ENCODE measurements at places on chromosomes 2 and 18. TPM values are rescaled to one million over a fixed set of nuclear protein-coding genes. Genes with fewer than 3 reads are reported as not detected.

GRCh38 chr2:73907840-73908452 lies 15.1 kb downstream of the ACTG2 start:
- DNase-seq = peak; percentile 32

GRCh38 chr2:239575931-239576445 lies 175.2 kb upstream of the HDAC4 start:
- DNase-seq = no peak

GRCh38 chr18:658947-659533 lies 1.6 kb downstream of the TYMS start:
- DNase-seq = no peak

DNA sequence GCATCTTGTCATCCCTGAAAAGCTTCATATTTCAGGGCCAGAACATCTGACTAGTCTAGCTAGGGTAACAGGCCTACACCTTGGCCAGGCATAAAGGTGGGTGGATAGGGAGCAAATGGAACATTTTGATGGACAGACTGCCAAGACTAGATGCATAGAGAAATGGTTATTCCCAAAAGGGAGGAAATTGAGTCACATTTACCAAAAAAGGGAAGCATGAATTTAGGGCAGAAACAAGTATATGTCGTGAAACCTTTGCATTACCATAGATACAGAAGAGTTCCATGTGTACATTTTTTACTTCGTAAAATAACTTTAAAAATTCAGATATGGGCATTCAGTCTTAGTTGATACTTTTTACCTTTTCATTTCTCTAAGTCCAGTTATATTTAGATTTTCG lies 101.3 kb upstream of the ZEB2 start:
- no peak for DNase-seq

GRCh38 chr2:15940661-15941480 lies 521 bp downstream of the MYCN start:
- peak; percentile 6 for DNase-seq

- DNase-seq = no peak
Observed at GRCh38 chr2:121796239-121796638, 40.8 kb downstream of the TSN start.

DNA sequence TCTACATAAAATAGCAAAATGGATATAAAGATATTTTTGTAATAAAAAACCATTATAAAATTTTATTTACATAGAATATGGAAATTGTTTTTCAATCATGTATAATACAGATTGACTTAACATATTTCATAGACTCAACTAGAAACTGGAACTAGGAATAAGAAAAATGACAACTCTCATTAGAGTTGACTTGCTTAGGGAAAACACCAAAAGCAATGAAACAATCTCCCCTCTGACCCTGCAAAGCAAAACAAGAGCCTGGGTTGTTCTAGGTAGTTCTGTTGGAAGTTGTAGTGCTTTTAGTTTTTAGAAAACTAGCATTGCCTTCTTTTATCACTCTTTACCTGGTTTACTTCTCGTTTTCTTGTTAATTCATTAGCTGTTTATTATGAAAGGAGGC lies 32.2 kb upstream of the MTIF2 start:
- no peak for DNase-seq

GRCh38 chr18:6543330-6543908 lies 128.7 kb upstream of the L3MBTL4 start:
- DNase-seq = no peak

DNA sequence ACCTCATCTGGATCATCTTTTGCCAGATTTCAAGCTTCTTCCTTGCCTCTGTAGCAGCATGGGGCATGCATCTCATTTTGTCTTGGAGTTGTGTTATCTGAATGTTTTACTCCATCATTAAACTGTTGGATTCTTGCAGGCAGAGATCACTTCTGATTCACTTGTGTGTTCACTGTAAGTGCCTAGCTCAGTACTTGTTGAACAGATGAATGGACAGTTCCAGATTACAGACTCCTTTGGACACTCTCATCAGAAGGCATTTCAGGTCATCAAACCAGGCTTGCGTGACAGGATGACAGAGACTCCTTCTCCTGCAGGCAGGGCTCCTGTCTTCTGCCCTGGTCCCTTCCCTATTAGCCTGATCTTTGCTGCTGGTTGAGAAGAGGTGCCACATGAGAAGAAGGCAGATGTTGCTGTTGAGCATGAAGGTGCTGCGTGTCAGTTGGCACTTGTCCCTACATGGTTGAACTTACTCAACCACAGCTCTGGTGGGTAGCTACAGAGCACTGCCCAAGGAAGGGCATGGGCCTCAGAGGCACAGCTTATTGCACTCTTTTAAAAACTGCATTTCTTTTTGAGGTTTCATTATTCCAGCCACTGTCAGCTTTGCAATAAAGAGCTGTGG lies 58.9 kb downstream of the INPP4A start:
- no peak for DNase-seq

- no peak for DNase-seq
Observed at GRCh38 chr18:75230163-75231052, 19.8 kb downstream of the TSHZ1 start.

GRCh38 chr18:29188760-29189159 lies 1011.8 kb upstream of the CDH2 start:
- no peak for DNase-seq

GRCh38 chr2:23944976-23945375 lies 4.7 kb downstream of the UBXN2A start:
- DNase-seq = no peak

GRCh38 chr2:66080127-66080526 lies 354.8 kb upstream of the MEIS1 start:
- no peak for DNase-seq

GRCh38 chr18:58624011-58624410 lies 4.9 kb downstream of the ALPK2 start:
- no peak for DNase-seq

DNA sequence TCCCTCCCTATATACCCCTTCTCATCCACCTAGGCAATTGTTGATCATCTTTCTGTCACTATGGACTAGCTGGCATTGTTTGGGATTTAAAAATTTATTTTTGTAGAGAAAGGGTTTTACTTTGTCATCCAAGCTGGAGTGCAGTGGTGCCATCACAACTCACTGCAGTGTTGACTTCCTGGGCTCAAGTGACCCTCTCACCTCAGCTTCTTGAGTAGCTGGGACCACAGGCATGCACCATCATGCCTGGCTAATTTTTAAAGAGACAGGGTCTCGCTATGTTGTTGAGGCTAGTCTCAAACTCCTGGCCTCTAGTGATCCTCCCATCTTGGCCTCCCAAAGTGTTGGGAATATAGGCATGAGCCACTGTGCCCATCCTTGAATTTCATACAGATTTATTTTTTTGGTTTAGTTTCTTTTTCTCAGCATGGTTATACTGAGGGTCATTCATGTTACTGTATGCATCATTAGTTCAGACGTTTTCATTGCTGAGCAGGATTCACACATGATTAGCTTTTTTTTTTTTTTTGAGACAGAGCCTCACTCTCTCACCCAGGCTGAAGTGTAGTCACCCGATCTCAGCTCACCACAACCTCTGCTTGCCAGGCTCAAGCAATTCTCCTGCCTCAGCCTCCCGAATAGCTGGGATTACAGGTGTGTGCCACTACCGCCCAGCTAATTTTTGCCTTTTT lies 8.6 kb upstream of the PCARE start:
- no peak for DNase-seq

DNA sequence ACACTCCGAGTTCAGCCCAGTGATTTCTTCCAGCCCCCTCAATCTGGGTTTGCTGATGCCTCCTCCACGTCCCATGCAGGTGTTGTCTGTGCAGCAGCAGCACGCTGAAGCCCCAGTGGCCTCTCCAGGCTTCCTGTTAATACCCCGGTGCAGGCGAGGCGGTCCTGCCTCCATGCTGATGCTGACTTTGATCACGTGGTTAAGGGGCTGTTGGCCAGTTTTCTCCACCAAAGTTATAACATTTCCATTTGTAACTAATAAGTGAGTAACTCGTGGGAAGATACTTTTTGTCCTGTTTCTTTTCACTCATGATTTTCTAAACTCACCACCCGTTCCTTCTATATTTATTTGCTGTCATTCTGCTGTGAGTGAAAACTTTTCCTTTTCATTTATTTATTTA lies 42.5 kb upstream of the TMEM18 start:
- DNase-seq = no peak

DNA sequence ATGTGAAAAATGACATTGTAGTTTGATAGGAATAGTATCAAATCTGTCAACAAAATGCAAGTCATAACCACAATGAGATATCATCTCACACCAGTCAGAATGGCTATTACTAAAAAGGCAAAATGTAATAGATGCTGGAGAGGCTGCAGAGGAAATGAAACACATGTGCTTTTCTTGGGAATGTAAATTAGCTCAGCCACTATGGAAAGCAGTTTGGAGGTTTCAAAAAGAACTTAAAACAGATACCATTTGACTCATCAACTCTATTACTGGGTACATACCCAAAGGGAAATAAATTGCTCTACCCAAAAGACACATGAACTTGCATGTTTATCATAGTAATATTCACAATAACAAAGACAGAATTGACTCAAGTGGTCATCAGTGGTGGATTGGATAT lies 572.6 kb downstream of the TRIB2 start:
- no peak for DNase-seq

GRCh38 chr18:31447530-31448191 lies at the start of gene DSG3:
Gene DSG3 (plus strand): TSS chr18:31447741. CDS start chr18:31447878, 137 bp downstream.
- no peak for DNase-seq

GRCh38 chr2:104078431-104079157 lies 775.3 kb upstream of the POU3F3 start:
- peak; percentile 39 for DNase-seq

DNA sequence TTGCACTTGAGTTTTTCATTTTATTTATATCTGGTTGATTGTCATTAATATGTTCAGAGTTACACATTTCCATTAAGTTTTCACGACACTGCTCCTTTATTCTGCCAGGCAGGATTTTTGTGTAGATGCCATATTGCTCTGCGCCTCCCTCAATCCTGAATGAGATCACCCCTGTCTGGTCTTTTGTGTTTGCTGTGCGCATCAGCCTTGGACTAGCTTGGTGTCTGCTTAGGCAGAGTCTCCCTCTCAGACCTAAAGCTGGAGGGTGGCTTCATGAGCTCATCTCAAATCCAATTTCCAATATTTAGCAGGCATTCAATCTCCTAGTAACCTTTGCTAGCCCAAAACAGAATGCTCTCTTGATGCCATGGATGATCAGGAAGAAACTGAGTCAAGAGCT lies 137.4 kb downstream of the SMAD7 start:
- DNase-seq = no peak

GRCh38 chr2:25378731-25379490 lies 37.2 kb upstream of the DNMT3A start:
- DNase-seq = no peak

GRCh38 chr2:148680462-148680861 lies 35.9 kb downstream of the EPC2 start:
- DNase-seq = no peak

GRCh38 chr2:67898595-67898994 lies 164.2 kb downstream of the C1D start:
- no peak for DNase-seq

DNA sequence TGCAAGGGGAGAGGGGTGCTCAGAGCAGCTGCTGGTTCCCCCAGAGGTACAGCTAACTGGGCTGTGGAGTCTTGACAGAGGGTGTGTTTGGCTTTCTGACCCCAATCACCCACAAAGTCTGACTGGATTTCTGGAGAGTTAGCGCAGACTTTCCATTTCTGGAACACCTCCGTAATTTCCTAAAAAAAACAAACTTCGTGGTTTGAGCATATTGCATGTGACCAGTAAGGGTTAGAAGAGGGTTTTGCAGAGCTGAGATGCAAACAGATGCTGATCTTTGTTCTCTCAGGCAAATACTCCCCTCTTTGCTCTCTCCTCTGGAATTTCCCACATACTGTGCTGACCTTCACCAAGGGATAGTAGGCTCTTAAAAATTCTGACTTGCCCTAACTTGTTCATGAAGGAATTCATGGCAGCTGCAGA lies 44.5 kb upstream of the TMEM247 start:
- no peak for DNase-seq

DNA sequence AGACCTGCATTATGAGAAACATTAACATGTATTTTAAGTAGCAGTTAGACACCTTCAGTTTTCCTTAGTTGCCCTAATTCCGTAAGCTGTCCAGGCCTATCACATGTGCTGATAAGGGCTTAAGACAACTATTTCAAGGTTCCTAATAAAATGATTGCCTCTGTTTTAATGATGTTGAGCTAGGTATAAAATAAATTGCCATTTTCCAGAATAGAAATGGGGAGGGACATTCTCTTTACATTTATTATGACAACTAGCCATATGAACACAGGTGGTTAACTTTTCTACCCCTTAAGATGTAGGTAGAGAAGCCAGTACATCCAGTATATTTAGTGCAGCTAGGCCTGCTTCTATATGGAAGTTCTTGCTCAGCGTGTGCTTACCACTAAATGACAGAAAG lies 65.9 kb downstream of the SOCS6 start:
- no peak for DNase-seq

DNA sequence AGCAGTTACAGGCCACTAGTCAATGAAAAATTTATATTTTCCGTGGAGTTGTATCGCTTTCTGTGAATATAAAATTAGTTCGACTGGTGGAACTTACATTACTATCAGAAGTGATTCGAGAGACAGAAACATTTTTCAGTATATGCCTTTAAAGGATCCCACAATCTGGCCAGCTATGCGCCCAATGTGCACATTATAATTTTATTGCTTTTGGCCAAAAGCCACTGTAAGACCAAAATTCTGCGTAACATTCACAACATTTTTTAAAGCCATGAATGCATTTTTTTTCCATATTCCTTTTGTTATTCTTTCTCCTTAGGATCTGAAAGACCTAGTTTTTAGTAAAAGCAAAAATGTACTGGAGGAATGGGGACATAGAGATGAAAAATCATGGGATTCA lies 131.0 kb upstream of the CHAC2 start:
- DNase-seq = no peak

Gene RTP5
- total RNA-seq = 0.17 TPM

Gene GATA6
- total RNA-seq = 52.8 TPM

Gene OTX1
- total RNA-seq = 1.7 TPM

Gene GALNT13
- 4.1 TPM for total RNA-seq

Gene RAB10
- 85.4 TPM for total RNA-seq

Gene NT5C1B
- not detected for total RNA-seq

Gene CROCC2
- 17.8 TPM for total RNA-seq

Gene IWS1
- total RNA-seq = 128 TPM

Gene NHEJ1
- total RNA-seq = 26.2 TPM

Gene EPC2
- total RNA-seq = 31.6 TPM
